ENCODE measurements at places on chromosomes 5 and 9. TPM values are rescaled to one million over a fixed set of nuclear protein-coding genes. Genes with fewer than 3 reads are reported as not detected.

ANKRD31 gene
- 0.12 TPM for total RNA-seq

OR1Q1 gene
- total RNA-seq, result not detected

TBC1D13 gene
- total RNA-seq, result 20.6 TPM

TTC23L gene
- total RNA-seq, result not detected

GARIN3 gene
- total RNA-seq, result not detected

FREM1 gene
- not detected for total RNA-seq

NTNG2 gene
- 3.6 TPM for total RNA-seq

AGXT2 gene
- total RNA-seq, result not detected

TRIO gene
- total RNA-seq, result 115 TPM

WNK2 gene
- total RNA-seq, result 6.1 TPM

ERCC8 gene
- total RNA-seq, result 13.6 TPM

FAT2 gene
- total RNA-seq, result not detected

FGF18 gene
- total RNA-seq, result 0.25 TPM

HAVCR2 gene
- 0.52 TPM for total RNA-seq

PCDHA5 gene
- 0.47 TPM for total RNA-seq

PROB1 gene
- 0.33 TPM for total RNA-seq

PLPP7 gene
- 0.05 TPM for total RNA-seq

OBP2B gene
- total RNA-seq, result not detected

PCDHB2 gene
- 4.1 TPM for total RNA-seq

SLC4A9 gene
- total RNA-seq, result 0.01 TPM

XRCC4 gene
- 15.4 TPM for total RNA-seq

FOXI1 gene
- not detected for total RNA-seq

LCN12 gene
- 1.1 TPM for total RNA-seq

DND1 gene
- total RNA-seq, result 0.82 TPM

BAAT gene
- 0.58 TPM for total RNA-seq

MCTP1 gene
- 7.3 TPM for total RNA-seq

ABO gene
- not detected for total RNA-seq

NAIP gene
- total RNA-seq, result 0.63 TPM

CCDC192 gene
- total RNA-seq, result not detected

GOLPH3 gene
- total RNA-seq, result 51.7 TPM

TMED7 gene
- total RNA-seq, result 71.3 TPM

MARCHF3 gene
- 1.2 TPM for total RNA-seq

ROPN1L gene
- 2.2 TPM for total RNA-seq

OSMR gene
- 76.1 TPM for total RNA-seq

FAM170A gene
- total RNA-seq, result not detected

CACFD1 gene
- total RNA-seq, result 4.4 TPM

BRINP1 gene
- 0.22 TPM for total RNA-seq

IQGAP2 gene
- 1.1 TPM for total RNA-seq

CRB2 gene
- 0.09 TPM for total RNA-seq

EFNA5 gene
- 20.8 TPM for total RNA-seq

INSL4 gene
- total RNA-seq, result 15.8 TPM

MYMK gene
- not detected for total RNA-seq

SHISAL2B gene
- total RNA-seq, result not detected

DMRT3 gene
- not detected for total RNA-seq

INSYN2B gene
- 1.1 TPM for total RNA-seq

FOXD4L3 gene
- not detected for total RNA-seq

PAPPA gene
- total RNA-seq, result 34.1 TPM

PDZD2 gene
- 0.07 TPM for total RNA-seq

SCGB3A1 gene
- total RNA-seq, result not detected

PCDHA3 gene
- total RNA-seq, result 1.1 TPM

ANKRD55 gene
- 0.03 TPM for total RNA-seq

UBAP2 gene
- total RNA-seq, result 43.7 TPM

COL5A1 gene
- 33.0 TPM for total RNA-seq

PCDHB3 gene
- 0.02 TPM for total RNA-seq

LCN15 gene
- total RNA-seq, result not detected

NPR3 gene
- total RNA-seq, result 20.9 TPM

TIMD4 gene
- total RNA-seq, result 1.6 TPM

RPL35 gene
- 2,853 TPM for total RNA-seq

PCDH1 gene
- total RNA-seq, result 1.7 TPM

PRUNE2 gene
- not detected for total RNA-seq
